ENCODE measurements at places on chromosomes 12 and 14. TPM values are rescaled to one million over a fixed set of nuclear protein-coding genes. Genes with fewer than 3 reads are reported as not detected.

Gene HCAR1
- total RNA-seq = not detected

Gene OTX2
- total RNA-seq = not detected

Gene NRXN3
- not detected for total RNA-seq

Gene BCAT1
- total RNA-seq = 21.3 TPM

Gene AKAP3
- total RNA-seq = 1.6 TPM

Gene SRRM4
- total RNA-seq = not detected

Gene KRT71
- total RNA-seq = not detected

Gene C12orf50
- total RNA-seq = 0.29 TPM

Gene RHNO1
- 52.3 TPM for total RNA-seq

Gene KRT2
- total RNA-seq = not detected

Gene SAMD15
- total RNA-seq = 0.22 TPM

Gene RILPL1
- 3.2 TPM for total RNA-seq

Gene RNASE7
- total RNA-seq = not detected

Gene TOGARAM1
- 5.0 TPM for total RNA-seq

Gene LALBA
- total RNA-seq = not detected

Gene CKB
- 13.4 TPM for total RNA-seq

Gene AICDA
- not detected for total RNA-seq

Gene CMKLR1
- total RNA-seq = not detected

Gene PARP2
- 35.2 TPM for total RNA-seq

Gene MGP
- total RNA-seq = 0.74 TPM

Gene SLC35F4
- total RNA-seq = not detected

Gene KITLG
- not detected for total RNA-seq

Gene KRT80
- not detected for total RNA-seq

Gene SLC7A7
- total RNA-seq = 0.71 TPM

Gene OR10G2
- total RNA-seq = not detected

Gene TMPO
- total RNA-seq = 285 TPM

Gene TMEM233
- not detected for total RNA-seq

Gene MDGA2
- total RNA-seq = not detected

Gene KCNC2
- not detected for total RNA-seq

Gene TSPAN11
- not detected for total RNA-seq

Gene KIF5A
- 2.0 TPM for total RNA-seq

Measured in activated T-helper 17 cell treated with anti-CD3 and anti-CD28 coated beads, Interleukin-2, amount 50 U/mL, for 72 hours (primary cell).